ENCODE measurements at places on chromosomes 7 and 10. TPM values are rescaled to one million over a fixed set of nuclear protein-coding genes. Genes with fewer than 3 reads are reported as not detected.

GRCh38 chr7:156127166-156128134, 315.2 kb upstream of the SHH start:
- H3K36me3 ChIP-seq, result no peaks in the 10 kb centered on the region
- H3K27ac ChIP-seq, result no peak overlapping the region
- no peak overlapping the region for H3K4me3 ChIP-seq
- no peaks in the 10 kb centered on the region for H3K4me1 ChIP-seq
- DNase-seq, result no peak
- H3K27me3 ChIP-seq, result no peaks in the 10 kb centered on the region

GRCh38 chr7:35504365-35504764, 190.6 kb downstream of the HERPUD2 start:
- no peak for DNase-seq
- H3K4me1 ChIP-seq, result no peaks in the 10 kb centered on the region
- H3K27me3 ChIP-seq, result no peaks in the 10 kb centered on the region
- H3K4me3 ChIP-seq, result no peak overlapping the region
- H3K36me3 ChIP-seq, result no peaks in the 10 kb centered on the region

DNA sequence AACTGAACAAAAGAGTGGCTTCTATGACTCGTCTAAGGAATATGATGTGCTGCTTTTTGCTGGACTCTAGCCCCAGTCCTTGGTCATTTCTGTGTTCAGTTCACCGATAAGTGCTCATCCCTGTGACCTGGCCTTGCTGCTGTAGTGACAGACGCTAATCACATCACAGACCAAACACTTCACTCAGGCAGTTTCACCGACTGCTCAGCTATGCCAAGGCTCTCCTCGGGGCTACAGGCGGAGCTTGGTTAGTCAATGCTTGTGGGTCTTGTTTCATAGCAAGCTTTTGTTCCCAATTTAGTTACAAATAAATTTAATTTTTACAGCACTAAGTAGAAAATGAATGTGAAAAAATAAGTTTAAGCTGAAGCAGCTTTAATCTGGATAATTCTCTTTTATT, 190.8 kb upstream of the PRKCQ start:
- H3K36me3 ChIP-seq, result no peaks in the 10 kb centered on the region
- DNase-seq, result no peak

The UMAD1 gene
- 16.0 TPM for total RNA-seq

- no peak overlapping the region for H3K27ac ChIP-seq
- no peaks in the 10 kb centered on the region for H3K27me3 ChIP-seq
- H3K36me3 ChIP-seq, result no peaks in the 10 kb centered on the region
- no peaks in the 10 kb centered on the region for H3K4me1 ChIP-seq
Observed at GRCh38 chr7:148044173-148044572, 546.4 kb upstream of the C7orf33 start.

Measured in psoas muscle (tissue), 8 donors.